ENCODE measurements at places on chromosomes 5 and 9.

DNA sequence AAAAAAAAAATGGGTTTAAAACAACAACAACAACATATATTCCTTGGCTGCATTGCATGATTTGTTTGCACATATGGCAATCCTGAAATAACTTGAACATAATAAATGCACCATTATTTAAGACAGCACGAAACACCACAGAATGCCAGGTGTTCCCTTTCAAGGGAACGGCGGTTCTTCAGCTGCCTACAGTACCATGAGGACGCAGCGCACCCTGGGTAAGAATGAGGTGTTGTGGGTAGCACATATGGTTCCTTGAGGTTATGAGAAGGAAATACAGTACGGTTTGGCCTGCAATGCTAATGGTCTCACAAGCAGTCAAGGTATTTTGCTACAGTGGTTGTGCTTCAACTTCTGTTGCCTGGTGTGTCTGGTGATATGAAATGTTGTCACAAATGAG lies 174.8 kb downstream of the SLC12A2 start:
- DNase-seq = no peak

GRCh38 chr9:93669116-93669957 lies 93.0 kb downstream of the PHF2 start:
- no peak for DNase-seq

DNA sequence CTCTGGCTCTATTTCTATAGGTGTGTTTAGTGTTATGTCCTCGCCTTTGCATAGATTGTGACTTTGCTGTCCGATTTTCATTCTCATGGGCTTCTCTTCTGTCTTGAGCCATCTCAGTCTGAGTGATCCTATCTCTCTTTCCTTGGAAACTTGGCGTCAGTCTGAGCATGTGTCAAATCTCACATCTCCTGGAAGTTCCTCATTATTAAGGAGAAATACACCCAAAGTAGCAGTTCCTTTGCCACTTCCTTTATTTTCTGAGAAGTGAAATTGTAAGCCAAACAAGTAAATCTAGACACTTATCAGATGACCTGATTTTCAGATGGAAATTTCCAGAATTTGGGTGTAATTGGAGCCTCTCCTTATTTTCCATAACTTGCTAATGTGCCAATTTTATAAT lies 126.9 kb upstream of the ANKH start:
- DNase-seq = peak; percentile 1

DNA sequence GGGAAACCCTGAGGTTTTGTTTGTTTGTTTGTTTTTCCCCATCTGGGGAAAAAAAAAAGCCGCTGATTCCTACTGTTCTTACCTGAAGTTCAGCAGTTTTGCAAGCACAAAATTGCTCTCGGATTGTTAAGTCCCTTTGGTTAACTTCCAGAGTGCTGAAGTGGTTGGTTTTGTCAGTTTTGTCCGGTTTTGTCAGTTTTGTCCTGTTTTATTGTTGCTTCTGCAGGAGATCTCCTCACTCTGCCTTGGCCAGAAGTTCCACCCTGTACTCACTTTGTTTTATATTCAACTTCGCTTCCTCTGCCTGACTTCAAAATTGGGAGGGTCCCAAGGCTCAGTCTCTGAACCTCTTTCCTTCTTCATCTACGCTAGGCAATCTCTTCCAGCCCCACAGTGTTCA lies 14.4 kb downstream of the ZNF346 start:
- DNase-seq = no peak

DNA sequence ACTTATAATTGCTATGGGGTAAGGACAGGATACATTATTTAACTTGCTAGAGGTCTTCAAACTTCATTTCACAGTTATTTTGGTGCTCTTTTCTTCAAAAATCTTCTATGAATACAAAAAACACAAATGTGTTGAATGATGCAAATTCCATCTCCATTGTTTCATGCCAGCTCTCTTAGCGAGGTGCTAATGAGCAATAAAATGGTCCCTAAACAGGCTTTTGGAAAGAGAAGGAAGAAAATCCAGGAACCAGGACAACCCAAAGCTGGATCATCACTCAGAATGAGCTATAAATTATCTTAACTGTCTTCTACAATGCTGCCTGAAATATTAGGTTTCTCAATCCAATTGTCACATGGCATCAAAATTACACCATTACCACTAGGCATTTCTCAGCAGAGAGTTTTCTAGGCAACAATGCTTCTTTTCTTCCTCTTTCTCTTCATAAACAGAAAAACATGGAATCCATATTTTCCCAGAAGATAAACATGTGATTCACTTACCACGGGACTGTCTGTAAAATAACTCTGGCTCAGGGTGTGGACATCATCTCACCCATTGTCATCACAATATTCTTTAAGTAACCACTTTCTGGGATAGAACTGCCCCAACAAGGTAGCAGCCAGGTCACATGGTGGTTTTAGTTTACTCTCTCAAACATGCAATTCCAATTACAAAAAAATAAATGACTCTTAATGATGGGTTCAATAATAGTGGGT lies 249.4 kb downstream of the NPR3 start:
- no peak for DNase-seq

- no peak for DNase-seq
These were observed 29.1 kb downstream of the ADAMTS2 start for GRCh38 chr5:179316111-179316551.

- no peak for DNase-seq
These were observed 255.5 kb downstream of the HSPA4 start for GRCh38 chr5:133307275-133307674.

- no peak for DNase-seq
These were observed 24.7 kb downstream of the F2RL2 start for GRCh38 chr5:76598531-76598930.

DNA sequence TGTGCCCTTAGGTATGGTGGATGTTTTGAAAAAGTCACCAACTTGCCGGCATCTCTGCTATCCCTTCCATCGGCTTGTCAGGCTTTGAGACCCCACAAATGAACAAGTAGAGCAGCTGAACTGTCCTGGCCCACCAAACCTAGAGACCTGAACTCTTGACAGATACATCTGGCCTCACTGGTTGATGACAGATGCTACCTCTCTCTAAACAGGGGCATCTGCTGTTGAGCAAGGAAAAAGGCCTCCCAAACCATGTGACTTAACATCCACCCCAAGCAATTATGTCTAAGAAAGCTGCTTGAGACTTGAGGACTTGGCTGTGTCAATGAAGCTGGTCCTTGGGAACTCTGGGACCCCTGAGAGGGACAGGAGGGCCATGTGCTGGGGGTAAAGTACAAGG lies 2.3 kb downstream of the CCNI2 start:
- no peak for DNase-seq

DNA sequence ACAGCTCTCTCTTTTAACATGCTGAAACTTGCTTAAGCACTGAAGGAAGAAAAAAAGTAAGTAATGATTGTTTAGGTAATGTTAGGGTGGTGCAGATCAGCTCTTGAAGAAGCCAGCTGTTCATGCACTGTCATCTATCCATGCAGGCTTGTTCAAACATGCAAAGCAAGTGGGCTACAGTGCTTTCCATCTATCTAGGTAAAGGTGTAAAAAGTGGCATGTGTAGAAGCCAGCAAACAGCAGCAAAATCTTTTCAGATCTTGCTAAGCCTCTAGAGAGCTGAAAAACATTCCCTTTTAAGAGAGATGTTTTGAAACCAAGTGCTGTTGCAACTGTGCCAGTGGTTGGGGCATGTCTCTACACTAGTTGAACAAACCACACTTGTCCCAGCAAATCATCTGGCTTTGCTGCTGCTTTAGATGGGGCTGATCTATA lies 214.4 kb downstream of the EFNA5 start:
- no peak for DNase-seq

DNA sequence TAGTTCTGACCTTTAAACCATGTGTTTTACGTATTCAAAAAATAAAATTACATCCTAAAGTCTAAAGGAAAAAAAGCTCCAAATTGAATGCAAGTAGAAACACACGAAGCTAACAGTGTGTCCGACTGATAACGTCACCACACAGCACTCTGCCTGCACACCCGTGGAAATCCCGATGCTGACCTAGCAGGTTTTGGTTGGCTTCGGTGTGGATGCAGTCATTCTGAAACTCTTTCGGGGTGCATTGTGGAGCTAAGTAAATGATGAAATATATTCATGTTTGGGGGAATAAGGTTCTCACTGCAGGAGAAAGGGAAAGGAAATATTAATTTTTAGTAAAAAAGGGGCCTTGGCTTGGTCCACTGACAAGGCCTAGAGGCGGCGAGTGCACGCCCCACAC lies 2.0 kb downstream of the RASGEF1C start:
- DNase-seq = no peak

DNA sequence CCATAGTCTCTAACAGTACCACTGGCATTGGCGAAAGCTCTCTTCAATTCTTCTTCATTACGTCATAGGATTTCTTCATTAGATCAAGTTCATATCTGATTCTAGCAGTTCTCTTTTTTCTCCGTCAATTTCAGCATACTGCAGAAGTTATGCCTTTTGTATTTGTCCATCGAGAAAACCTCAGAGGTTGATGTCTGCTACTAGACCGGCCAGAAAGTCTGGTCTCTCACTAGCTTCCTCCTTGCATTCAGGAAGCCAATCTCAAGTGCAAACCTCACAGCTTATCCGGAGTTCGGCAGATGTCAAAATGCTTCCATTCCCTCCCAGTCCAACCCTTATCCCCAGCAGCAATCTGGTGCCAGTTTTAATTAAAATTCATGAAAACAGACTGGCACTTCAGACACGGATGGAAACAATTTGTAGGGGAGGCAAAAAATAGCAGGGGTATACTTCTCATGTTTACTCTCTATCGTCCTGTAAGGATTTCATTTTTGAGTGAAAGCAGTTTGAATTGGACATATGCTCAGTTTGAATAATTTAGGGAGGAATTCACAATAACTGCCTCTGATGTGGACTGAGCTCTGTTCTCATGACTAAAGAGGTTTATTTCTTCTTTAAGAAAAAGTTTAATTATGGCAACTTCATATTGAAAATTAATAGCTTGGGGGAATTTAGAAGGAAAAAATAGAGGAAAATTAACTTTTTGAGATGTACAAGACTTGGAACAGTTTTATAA lies 56.4 kb upstream of the TMC1 start:
- peak; percentile 76 for DNase-seq

- DNase-seq = no peak
These were observed 154.2 kb upstream of the WWC1 start for GRCh38 chr5:168137265-168137664.

DNA sequence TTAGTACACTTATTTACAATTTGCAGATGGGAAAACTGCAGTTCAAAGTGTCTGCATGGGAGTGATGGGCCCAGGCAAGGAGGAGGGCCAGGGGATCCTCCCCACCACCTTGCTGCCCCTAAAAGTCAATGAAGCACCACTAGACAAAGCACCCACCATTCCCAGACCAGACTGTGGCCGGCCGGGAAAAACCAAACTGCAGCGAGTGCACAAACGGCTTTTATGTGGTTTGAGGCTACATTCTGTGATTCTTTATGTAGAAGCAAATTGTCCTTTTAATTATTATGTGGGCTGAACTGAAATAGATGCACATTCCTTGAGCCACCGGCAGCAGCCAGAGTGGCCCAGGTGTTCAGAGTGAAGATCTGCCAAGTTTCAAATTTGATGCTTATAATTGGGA lies 585.3 kb upstream of the KLF4 start:
- no peak for DNase-seq

- no peak for DNase-seq
These were observed 336.0 kb downstream of the PDE4D start for GRCh38 chr5:59557572-59557971.

- peak; percentile 83 for DNase-seq
These were observed 64.7 kb upstream of the SPOCK1 start for GRCh38 chr5:137563646-137564397.

- no peak for DNase-seq
These were observed 56.6 kb downstream of the CFAP90 start for GRCh38 chr5:7794311-7794710.

GRCh38 chr9:23622396-23622795 lies 203.6 kb downstream of the ELAVL2 start:
- no peak for DNase-seq

DNA sequence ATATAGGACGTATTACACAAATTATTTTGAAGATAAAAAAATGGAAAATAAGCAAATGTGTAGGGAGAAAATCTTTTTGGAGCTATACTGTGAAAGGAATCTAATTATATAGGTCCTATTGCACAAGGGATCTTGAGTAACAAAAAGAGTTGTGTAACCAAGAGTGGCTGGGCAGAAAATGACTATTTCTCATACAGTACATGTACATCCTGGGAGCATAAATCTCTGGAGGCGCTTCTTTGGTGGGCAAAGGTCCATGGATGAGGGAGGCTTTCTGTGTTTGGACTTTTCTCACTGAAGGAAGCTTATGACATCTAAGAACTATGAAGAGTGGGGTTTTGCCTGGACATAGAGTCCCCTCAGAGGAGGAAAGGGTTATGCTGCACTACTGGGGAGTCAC lies 29.8 kb downstream of the ANKS6 start:
- DNase-seq = peak; percentile 37

DNA sequence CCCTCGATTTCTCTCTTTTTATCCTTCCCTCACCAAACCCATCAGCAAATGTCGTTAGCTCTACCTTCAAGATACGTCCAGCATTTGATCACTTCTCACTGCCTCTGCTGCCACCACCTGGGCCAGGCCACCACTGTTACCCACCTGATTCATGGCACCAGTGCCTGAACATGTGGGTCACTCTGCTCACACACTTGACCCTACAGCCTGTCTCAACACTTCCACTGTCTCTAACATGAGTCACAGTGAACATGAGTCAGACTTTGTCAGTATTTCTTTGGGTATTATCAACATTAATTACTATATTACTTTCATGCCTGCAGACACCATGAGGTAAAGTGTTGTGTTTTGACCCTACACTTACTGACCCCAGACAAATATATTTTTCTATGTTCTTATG lies 19.6 kb downstream of the SLC24A2 start:
- DNase-seq = no peak

- DNase-seq = no peak
These were observed 137.5 kb upstream of the HMHB1 start for GRCh38 chr5:143674469-143674786.

DNA sequence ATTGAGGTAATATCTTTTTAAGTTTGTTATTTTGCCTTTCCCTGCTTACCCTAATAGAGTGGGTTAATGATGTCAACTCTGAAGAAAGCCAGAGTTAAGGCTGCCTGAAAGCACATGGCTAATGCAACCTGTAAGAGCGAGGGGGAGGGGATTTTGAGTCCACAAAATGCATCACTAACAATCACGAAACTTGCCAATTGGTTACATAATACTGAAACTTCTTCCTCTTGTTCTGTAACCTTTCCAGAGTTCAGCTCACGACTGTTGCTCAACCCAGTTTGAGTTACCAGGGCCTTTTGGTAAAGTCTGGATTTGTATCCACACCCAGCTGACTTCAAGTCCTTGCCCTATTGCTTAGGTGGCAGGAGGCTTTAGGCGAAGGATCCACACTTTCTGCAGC lies 308.8 kb downstream of the EFNA5 start:
- peak; percentile 74 for DNase-seq

GRCh38 chr5:9348401-9348996 lies 197.4 kb downstream of the SEMA5A start:
- no peak for DNase-seq
